Right lung (tissue), 10 donors: ENCODE measurements at places on chromosomes 2 and 18.

GRCh38 chr2:75088791-75089190 is 110.5 kb downstream of the TACR1 start:
- DNase-seq: no peak

DNA sequence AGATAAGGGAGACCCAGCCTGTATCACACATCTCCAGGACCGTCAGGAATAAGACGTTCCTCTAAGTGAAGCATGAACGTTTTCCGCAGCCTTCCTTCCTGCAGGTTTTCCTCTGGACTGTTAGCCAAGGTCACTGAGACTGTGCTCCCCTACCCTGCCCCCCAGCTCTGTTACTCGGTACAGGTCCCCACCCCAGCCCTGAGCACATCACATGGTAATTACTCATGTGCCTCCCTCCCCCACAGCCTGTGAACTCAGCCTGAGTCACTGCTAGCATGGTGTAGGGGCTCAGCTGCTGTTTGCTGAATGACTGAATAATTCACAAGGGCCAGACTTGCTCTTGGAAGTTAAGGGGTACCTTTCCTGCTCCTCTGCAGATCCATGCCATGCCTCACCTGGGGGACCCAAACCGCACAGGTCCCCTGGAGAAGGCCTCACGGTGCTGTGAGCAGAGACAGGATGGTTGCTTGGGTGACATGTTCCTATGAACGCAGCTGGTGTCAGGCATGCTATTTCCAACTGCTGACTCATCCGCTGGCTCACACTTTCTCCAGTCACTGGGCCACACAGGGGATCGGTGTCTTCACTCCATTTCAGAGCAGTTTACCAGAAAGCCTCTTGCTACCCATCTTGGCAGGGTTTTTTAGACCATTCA is 88.2 kb downstream of the PLB1 start:
- DNase-seq: no peak

- no peak for DNase-seq
These were observed 1236.0 kb upstream of the CELF4 start for GRCh38 chr18:38801640-38802039.

DNA sequence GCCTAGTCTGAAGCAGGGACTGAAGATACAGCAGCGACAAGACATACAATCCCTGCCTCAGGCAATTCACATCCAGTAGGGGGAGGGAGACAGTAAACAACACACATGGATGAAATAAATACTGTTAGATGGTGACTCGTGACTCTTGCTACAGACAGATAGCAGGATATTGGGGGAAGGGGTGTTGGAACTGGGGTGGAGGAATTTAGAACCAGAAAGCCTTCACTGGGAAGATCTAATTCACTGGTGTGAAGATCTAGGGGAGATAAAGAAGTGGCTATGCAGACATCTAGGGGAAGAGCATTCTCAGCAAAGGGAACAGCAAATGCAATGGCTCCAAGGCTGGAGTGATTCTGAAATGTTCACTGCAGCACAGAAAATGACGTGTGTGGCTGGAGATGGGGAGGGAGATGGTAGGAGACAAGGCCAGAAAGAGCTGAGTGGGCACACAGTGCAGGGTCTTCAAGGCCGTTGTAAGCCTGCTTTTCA is 52.6 kb upstream of the TMEM163 start:
- no peak for DNase-seq

DNA sequence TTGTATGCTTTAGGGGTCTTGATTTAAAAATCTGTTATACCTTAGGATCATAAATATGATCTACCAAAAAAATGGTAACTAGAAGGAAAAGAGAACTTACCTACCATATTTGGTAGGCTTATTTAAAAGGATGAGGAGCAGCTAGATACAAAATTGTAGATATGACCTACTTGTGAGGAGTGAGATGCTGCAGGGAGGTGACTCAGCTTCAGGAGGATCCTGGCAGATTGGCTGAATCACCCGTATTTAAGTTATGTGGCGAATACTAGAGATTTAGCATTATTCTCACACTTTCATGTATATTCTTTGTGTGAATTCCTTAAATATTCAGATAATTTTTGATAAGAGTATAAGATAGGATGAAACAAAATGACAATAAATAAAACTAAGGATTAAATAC is 657.3 kb upstream of the LINC00305 start:
- DNase-seq: no peak

GRCh38 chr18:62790871-62791772 is 75.8 kb downstream of the PHLPP1 start:
- DNase-seq: no peak
